ENCODE measurements at places on chromosomes 11 and 22. TPM values are rescaled to one million over a fixed set of nuclear protein-coding genes. Genes with fewer than 3 reads are reported as not detected.

- H3K4me1 ChIP-seq: peaks cover 26% of the 10 kb centered on the region
- peaks cover 47% of the 10 kb centered on the region for H3K36me3 ChIP-seq
- H3K27me3 ChIP-seq: no peaks in the 10 kb centered on the region
- H3K27ac ChIP-seq: no peak overlapping the region
- no peak for DNase-seq
These were observed 8.4 kb downstream of the SLC3A2 start for GRCh38 chr11:62889126-62889483.

- no peaks in the 10 kb centered on the region for H3K27me3 ChIP-seq
- peaks cover 61% of the 10 kb centered on the region for H3K4me1 ChIP-seq
- peak; percentile 85 for DNase-seq
- H3K4me3 ChIP-seq: peak overlapping the region; percentile 88
- H3K36me3 ChIP-seq: peaks cover 22% of the 10 kb centered on the region
- peak overlapping the region; percentile 97 for H3K27ac ChIP-seq
These were observed 585 bp upstream of the NADSYN1 start for GRCh38 chr11:71452199-71453036.

The SMTNL1 gene
- total RNA-seq: not detected

DNA sequence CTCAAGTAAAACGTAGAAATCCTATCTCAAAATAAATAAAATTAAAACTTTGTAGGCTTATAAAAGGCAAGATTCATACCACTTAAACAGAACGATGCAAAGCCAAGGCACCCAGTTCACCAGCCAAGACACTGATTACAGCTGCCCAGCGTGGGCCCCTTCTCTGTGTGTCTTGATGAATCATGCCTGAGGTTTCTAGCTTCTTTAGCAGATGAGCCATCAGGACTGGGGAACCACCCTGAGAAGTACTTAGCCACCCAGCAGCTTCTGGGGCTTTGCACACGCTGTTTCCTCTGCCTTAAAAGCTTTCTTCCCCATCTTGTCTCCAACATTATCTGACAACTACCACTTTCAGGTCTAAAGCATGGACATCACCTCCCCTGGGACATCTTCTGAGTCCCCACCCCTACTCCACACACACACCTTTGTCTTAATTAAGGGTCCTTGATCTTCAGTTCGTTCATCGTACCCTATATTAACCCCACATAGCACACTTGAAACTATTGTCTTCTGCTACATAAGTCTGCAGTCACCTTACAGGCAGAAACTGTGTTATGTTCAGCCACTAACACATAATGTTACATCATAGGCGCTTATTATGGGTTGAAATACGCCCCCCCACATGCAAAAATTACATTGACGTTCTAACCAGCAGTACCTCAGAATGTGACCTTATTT lies 8.7 kb upstream of the LAYN start:
- peak overlapping the region; percentile 81 for H3K27ac ChIP-seq
- peaks cover 31% of the 10 kb centered on the region for H3K4me1 ChIP-seq
- H3K27me3 ChIP-seq: peaks cover 35% of the 10 kb centered on the region
